ENCODE measurements at places on chromosomes 12 and 14.

GRCh38 chr14:105902131-105902898 lies 375.9 kb downstream of the TMEM121 start:
- no peak for DNase-seq

DNA sequence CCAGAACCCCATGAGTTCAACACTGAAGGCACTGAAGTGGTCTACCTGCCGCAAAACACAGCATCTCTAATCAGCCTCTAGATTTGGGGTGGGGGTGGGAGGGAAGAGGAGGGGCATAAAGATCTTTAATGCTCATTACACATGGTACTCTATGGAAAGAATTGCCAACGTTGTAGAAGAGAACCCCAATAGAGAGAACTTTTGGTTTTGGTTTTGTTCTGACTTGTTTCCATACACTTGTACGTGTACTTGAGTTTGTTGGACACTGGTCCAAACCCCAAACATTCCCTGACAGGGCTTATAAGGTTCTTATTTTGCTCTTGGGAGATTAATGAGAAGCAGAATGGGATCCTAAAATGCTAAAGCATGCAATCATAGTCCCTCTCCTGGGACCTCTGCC lies 31.0 kb downstream of the GNPTAB start:
- DNase-seq = no peak

GRCh38 chr12:110074089-110074488 lies 25.8 kb upstream of the C12orf76 start:
- DNase-seq = no peak

DNA sequence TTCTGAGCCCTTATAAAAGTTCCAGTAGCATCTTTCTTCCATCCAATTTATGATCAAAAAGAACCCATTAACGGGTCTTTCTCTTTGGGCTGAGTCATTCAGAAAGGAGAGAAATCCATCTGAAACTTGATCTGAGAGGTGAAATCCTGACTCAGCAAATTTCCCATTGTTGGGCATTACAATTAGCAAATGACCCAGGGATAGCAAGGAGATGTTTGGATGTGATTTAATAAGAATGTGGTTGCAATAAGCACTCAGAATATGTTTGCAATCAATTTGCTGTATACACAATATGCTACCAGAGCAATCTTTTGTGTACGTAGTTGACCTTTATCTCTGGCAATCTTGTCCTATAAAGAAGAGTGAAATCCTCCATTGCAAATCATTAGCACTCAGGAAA lies 122.7 kb downstream of the CCDC60 start:
- no peak for DNase-seq

DNA sequence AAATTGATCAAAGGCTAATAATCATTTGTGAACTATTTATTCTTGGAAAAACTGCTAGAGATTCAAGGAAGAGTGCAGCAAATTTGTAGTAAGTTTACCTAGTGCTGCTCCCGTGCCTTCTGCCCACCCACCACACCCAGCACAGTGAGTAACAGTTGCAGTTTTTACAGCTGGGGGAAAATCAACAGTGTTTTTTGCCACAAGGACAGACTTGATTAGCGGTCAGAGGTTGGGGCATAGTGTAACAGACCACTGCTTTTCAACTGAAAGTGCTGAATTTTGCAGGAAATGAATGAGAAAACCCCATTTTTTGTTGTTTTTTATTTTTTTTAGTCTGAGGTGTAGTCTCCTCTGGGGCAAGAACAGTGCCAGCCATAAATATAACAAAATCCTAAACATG lies 7.5 kb upstream of the KLRK1 start:
- DNase-seq = no peak
